Neural progenitor cell (in vitro differentiated cells): ENCODE measurements at places on chromosomes 4 and X. TPM values are rescaled to one million over a fixed set of nuclear protein-coding genes. Genes with fewer than 3 reads are reported as not detected.

DNA sequence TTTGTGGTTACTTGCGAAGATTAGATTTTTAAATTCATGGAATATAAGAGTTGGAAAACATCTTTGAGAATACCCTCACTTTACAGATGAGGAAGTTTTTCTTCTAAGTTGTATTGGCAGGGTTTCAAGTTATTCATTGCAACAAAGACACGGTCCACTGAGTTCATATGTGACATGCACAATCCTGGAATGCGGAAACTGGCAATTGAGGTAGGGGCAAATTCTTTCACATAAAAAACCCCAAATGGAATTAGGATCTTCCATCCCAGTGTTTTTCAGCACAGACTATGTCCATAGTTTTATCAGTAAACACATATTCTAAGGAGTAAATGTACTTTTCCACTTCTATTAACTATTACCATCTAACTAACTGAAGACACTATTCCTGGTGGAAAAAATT lies 81.8 kb upstream of the NAP1L5 start:
- no peak overlapping the region for H3K4me3 ChIP-seq
- no peaks in the 10 kb centered on the region for H3K36me3 ChIP-seq
- H3K27ac ChIP-seq = no peak overlapping the region
- no peaks in the 10 kb centered on the region for H3K4me1 ChIP-seq
- H3K27me3 ChIP-seq = no peaks in the 10 kb centered on the region
- no peak for DNase-seq

GRCh38 chr4:84962102-84962501 lies 4.4 kb downstream of the WDFY3 start:
- no peak overlapping the region for H3K4me3 ChIP-seq
- no peaks in the 10 kb centered on the region for H3K27me3 ChIP-seq
- peak; percentile 18 for DNase-seq
- peaks cover 10% of the 10 kb centered on the region for H3K4me1 ChIP-seq
- H3K36me3 ChIP-seq = no peaks in the 10 kb centered on the region

DNA sequence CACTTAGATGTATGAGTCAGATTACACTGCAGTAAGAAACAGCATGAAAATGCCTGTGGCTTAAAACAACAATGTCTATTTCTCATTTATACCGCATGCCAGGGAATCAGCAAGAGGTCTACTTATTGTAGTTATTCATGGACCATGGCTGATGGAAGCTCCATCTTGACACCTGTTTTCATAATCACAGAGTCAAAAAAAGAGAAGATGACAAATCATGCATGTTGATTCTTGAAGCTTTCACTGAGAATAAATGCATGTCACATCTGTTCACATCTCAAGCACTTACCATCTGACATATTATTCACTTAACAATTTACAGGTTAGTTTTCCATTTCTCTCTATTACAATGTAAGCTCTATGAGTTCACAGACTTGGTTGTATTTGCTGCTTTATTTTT lies 194.2 kb upstream of the SLITRK2 start:
- no peak for DNase-seq
- H3K4me3 ChIP-seq = no peak overlapping the region
- no peaks in the 10 kb centered on the region for H3K4me1 ChIP-seq
- no peak overlapping the region for H3K27ac ChIP-seq

DNA sequence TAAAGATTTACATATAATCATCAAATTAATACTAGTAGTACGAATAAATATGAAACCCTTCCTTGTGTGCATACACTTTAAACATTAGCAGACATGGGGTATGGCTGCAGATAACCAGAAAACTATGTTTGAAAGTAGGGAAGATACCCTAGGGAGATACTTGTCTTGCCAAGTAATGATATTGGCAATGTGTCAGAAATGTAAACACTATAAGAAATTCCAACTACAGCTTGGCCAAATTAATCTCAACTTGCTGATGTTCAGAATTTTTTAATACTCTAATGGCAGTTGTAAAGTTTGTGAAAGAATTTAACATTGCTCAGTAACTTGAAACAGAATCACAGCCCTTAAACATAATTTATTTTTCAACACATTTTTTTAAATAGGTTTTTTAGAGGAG lies 27.4 kb upstream of the HPGD start:
- no peak overlapping the region for H3K4me3 ChIP-seq
- no peaks in the 10 kb centered on the region for H3K27me3 ChIP-seq

ATP10D gene
- total RNA-seq = 5.2 and 8.1 TPM in 2 replicates
